ENCODE measurements at places on chromosomes 7 and 10. TPM values are rescaled to one million over a fixed set of nuclear protein-coding genes. Genes with fewer than 3 reads are reported as not detected.

The FMC1 gene
- polyA plus RNA-seq, result 14.9 TPM

The TMEM273 gene
- polyA plus RNA-seq, result 7.6 TPM

DNA sequence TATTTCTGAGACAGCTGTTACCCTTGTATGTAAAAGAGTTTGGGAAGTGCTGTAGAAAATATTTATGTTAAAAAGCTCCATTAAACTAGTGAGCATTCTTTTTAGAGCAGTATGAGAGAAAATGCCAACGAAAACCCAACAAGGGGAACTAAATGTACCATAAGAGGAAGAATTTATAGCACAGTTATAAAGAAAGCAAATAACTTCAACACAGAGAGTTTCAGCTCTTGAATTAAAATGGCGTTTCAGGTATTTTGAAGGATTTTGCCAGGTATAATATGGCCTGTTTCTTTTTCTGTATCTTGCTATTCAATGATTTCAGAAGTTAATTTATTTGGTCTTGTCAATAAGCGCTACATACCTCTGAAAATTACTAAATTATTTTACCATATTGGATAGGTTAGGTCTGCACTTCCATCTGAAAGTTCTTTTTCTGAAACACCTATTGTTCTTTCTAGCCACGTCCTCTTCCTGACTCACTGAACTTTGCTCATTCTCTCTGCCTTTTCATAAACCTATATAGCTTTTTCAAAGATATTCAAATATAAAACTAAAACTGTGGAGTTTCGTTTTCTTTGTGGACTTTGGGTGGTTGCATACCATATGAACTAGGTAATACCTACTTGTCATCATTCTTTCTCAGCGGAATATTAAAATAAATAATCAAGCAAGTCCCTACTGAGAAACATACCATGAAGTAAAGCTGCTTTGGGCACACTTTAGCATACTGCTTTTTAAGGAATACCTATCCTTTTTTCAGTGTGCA is 136.1 kb downstream of the SEMA3A start:
- no peaks in the 10 kb centered on the region for H3K36me3 ChIP-seq
- H3K27me3 ChIP-seq, result no peaks in the 10 kb centered on the region
- no peak overlapping the region for H3K27ac ChIP-seq
- no peak overlapping the region for H3K4me3 ChIP-seq
- no peaks in the 10 kb centered on the region for H3K4me1 ChIP-seq

GRCh38 chr10:66996996-66997395 is 71.2 kb downstream of the LRRTM3 start:
- H3K4me1 ChIP-seq, result peaks cover 6% of the 10 kb centered on the region
- no peak overlapping the region for H3K4me3 ChIP-seq
- no peak overlapping the region for H3K27ac ChIP-seq
- no peaks in the 10 kb centered on the region for H3K36me3 ChIP-seq
- no peak for DNase-seq

DNA sequence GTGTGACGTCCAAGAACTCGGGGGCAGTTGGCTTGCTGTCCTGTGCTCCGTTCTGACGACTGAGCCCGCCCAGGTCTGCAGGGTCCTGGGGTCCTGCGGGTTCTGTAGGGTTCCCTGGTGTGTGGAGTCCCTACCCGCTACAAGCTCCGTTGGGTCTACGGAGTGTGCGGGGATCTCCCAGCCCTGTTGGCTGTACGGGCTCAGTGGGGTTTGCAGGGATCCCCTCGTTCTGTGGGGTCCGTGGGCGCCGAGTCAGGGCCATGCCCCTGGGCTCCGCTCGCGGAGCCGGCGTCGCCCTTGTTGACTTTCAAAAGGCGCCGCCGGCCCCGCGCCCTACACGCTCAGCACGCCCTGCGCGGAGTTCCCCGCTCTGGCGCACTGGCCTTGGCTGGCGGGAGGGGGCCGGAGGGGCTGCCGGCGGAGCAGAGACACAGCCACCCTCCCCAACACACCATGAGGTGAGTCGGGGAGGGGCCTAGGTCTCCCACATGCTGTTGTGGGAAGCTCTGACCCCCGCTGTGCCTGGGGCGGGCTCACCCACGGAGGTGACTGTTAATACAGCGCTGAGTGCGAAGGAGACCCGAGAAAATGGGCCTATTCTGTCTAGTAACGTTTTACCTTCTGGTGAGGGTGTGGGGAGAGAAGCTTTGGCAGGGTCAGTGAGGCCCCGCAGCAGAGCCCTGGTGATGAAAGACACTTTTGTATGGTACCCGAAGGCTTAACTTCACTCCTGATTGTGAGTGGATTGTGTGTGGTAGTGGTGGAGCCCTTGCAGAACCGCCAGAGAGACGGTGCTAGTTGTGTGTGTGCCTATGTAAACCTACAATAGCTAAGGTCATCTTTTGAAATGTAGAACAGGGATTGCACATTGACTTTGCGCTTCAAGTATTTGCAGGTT is 8.1 kb downstream of the TASOR2 start:
- peaks cover 29% of the 10 kb centered on the region for H3K4me1 ChIP-seq
- H3K27me3 ChIP-seq, result no peaks in the 10 kb centered on the region
- H3K4me3 ChIP-seq, result no peak overlapping the region
- H3K27ac ChIP-seq, result peak overlapping the region; percentile 11
- peak; percentile 67 for DNase-seq
